ENCODE measurements at places on chromosomes 11 and 22. TPM values are rescaled to one million over a fixed set of nuclear protein-coding genes. Genes with fewer than 3 reads are reported as not detected.

The MPEG1 gene
- under 0.01 TPM for total RNA-seq

The GPR83 gene
- 0.26 TPM for total RNA-seq

The NAALAD2 gene
- total RNA-seq, result 0.13 TPM

The TSSK2 gene
- total RNA-seq, result not detected

The CFAP300 gene
- total RNA-seq, result 7.8 TPM

The TPP1 gene
- total RNA-seq, result 65.3 TPM

The OR4D5 gene
- not detected for total RNA-seq

The GAL3ST3 gene
- not detected for total RNA-seq

The PLA2G6 gene
- total RNA-seq, result 14.4 TPM

The KCNK7 gene
- 0.06 TPM for total RNA-seq

The KCNJ5 gene
- 0.06 TPM for total RNA-seq

All from aortic smooth muscle cell (primary cell).